Activated gamma-delta T cell treated with anti-CD3 and anti-CD28 coated beads, Interleukin-2, amount 50 U/mL, for 16 hours (primary cell): ENCODE measurements at places on chromosomes 4 and X.

DNA sequence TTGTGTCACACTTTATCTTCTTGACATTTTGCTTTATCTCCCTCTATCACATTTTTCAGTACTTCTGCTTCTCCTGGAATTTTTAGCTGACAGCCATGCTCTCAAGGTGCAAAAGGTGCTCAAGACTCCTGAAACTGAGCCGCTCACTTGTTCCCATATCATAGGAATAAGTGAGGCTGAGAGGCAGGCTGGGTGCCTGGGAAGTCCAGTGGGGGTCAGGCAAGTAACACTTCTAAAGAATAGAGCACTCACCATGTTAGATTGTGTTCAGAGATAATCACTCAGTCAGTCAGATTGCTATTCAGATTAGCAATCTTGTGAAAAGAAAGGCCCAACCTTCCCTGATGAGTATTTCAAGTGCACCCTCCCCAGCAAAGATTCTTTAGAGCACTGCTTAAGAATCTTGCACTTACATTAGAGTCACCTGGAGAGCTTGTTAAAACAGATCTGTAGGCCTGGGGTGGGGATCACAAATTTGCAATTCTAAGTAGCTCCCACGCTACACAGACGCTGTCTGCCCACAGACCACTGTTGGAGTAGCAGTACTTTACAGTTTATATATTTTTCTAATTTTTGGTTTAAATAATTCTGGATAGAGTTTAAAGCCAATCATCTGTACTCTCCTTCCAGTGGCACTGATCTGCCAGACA is 23.1 kb upstream of the LRAT start:
- no peak for DNase-seq

DNA sequence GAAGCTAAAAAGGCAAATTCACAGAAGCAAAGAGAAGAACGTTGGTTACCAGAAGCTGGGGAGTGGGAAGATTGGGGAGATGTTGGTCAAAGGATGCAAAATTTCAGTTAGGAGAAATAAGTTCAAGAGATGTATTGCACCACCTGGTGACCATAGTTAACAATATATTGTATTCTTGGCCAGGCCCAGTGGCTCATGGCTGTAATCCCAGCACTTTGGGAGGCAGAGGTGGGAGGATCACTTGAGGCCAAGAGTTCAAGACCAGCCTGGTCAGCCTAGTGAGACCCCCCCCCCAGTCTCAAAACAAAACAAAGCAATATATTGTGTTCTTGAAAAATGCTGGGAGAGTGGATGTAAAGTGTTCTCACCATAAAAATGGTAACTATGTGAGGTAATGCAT is 67.9 kb downstream of the TAB3 start:
- no peak for DNase-seq

- no peak for DNase-seq
Observed at GRCh38 chrX:47420265-47420664, 49.9 kb downstream of the ZNF157 start.

- no peak for DNase-seq
Observed at GRCh38 chr4:40648742-40649281, 19.1 kb upstream of the RBM47 start.

- no peak for DNase-seq
Observed at GRCh38 chr4:39464886-39465501, 6.1 kb downstream of the LIAS start.

DNA sequence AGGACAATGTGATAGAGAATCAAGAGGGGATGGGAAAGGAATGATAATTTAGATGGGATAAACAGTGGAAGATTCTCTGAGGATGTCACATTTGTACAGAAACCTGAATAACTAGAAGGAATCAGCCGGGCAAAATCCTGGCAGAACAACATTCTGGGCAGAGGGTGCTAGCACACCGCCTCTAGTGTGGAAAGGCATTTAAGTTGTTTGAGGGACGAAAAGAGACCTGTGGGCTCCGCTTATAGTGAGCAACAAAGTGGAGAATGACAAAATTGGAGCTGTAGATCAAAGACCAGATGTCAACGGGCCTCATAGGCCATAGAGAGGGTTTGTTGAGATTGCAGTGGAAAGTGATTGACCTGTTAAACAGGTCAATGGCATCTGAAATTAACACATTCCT is 596.0 kb upstream of the SLIT2 start:
- no peak for DNase-seq

DNA sequence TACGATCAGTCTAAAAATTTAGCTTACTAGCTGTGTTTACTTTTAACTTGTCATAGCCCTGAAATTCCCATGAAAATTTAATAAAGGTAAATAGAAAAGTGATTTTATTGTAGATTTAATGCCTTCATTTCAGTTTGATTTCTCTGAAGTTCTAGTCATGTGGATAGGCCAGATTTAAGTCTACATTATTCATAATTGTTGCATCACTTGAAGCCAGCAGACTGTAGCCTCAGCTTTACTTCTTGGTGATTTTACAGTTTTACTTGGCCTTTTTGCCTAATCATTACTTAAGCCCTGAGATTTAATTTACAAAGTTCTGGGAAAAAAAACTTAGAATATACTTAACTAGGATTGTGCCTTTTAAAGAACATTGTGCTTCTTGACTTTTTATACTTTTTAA is 73.5 kb upstream of the FHDC1 start:
- DNase-seq = no peak

DNA sequence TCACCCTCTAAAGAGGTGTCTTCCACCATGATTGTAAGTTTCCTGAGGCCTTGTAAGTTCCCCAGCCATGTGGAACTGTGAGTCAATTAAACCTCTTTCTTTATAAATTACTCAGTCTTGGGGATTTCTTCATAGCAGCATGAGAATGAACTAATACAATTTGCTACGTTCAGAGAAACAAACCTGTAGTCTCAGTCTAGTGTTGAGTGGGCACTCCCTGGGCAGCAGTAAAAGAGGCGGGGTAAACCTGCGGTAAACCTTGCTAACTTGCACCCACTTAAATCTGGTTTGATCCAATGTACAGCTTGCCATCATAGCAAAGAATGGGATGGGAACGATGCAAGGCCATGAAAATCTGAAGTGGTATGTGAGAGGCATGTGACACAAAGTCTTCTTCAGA is 22.4 kb downstream of the GRXCR1 start:
- no peak for DNase-seq

DNA sequence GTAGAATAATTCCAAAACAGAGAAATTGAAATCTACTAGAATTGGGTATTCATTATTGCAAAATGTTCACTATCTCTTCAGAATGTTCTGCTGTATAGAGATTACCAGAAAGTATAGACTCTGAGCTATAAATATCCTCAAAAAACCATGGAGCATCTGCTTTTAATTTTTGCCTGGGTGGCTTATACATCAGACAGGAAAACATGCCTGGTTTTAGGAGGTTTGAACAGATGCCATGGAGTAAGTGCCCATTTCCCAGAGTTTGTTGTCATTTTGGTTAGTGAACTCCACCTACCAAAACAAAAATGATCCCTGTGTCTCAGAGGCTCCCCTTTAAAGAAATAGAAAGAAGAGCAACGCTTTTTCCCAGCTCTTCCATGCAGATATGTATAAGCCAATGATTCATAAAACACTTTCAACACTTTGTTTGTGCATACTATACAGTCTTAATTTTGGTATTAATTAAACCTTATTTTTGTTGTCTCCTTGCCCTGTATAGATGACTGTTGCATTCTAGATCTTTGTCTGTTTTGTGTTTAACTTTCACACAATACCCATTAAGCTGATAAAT is 68.7 kb downstream of the MEPE start:
- no peak for DNase-seq

- no peak for DNase-seq
Observed at GRCh38 chr4:161359491-161359890, 804.3 kb downstream of the FSTL5 start.

DNA sequence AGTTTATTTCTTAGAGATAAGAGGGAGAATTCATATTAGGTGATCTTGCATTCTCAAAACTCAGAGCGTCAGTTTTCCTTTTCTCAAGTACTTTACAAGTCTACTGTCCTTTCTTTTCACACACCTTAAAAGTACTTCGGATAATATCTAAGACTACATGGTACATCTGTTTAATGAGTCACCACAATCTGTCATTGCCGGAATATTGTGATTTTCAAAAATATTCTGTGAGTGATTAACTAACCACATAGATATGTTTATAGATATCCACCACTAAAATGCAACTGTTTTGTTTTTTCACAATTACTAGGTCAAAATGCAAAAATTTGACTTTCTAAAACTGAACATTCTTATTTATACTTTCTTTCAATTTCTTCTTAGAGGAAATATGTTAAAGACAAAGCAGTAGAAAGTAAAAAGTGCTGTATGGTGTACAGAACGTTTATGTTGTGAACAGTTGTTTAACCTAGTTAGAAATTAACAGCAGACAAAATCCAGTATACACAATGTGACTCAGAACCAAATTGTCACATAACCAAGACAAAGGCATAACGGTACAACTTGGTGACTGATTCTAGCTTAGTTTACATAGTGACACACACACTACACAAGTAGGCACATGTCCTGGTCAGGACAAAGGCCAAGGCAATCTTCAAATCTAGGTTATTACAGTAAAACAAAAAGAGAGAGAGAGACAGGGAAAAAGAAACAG is 482.9 kb downstream of the NAF1 start:
- DNase-seq = no peak

GRCh38 chr4:6338175-6338950 is 68.7 kb downstream of the WFS1 start:
- DNase-seq = no peak

DNA sequence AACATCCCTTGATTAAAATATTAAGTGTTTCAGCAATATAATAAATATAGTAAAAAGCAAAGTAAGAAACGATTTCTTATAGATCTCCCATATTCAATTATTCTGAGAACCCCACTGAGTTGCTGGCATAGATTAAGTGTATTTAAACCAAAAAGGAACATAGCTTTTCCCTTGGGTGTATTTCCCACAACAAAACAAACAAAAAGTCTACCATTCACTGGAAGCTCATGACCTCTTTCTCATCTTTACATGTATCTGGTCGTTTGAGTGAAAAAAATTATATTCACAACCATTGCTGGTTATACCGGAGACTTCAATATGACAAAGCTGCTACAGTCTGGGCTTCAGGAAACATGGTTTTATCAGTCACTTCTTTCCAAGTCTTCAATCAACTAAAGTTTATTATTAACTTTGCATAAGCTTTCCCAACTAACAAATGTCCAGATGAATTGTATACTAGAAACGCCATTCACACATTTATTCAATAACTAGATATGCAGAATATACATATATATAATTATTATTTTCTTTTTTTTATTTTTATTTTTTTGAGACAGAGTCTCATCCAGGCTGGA is 38.6 kb downstream of the ZNF827 start:
- DNase-seq = no peak

DNA sequence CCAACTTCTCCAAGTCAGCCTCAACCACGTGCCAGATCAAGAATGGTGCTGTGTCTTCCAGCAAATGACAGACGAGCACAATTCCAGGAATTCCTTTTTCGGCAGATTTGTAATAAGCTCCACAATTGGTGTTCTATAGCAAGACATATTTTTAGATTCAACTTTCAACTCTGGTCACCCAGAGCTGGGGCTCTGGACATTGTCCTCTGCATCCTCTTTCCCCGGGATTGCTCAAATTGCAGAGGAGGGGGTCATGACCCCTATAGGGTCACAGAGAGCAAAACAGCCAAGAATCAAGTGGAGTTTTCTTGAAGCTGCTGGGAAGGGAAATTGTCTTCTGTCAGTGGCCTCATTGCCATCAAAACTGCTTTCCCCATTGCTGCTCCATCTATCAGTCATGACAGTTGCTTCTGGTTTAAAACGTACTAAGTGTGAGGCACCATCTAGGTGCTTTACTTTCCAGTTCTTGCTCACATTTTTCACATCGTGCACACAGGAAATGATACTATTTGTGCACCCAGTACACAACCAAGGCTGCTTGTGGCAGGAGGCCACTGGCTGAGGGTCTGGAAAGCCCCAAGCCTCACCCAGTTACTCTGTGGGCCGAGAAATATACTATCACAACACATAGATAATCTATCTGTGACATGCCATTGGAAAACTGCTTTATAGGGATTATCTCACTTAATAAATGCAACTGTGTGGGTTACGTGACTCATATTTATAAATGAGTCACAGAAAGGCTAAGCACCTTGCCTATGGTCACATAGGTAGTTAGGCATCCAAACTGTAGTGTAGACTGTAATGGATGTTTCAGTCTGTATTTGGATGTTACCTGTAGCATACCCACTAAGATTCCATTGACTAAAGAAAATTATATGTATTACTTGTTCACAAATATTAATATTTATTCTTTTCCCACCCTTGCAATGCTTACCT is 91.7 kb upstream of the PHOX2B start:
- no peak for DNase-seq

DNA sequence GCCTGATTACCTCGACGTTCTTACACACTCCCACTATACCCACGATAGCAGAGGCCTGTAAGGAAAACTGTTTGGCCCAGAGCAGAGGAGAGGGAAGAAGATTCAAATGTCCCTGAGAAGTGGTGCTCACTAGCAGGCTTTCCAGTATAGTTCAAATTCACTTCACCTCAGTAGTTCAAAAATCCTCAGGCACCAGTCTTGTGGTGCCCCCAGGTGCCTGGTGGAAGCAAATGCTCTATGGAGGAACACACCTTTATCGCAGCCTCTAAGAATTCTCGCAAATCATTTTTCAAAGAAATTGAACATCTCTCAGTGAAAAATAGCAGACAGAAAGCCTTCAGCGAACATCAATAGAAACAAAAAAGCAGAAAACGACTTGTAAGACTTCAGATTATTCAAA is 12.2 kb upstream of the MTMR1 start:
- DNase-seq = no peak

DNA sequence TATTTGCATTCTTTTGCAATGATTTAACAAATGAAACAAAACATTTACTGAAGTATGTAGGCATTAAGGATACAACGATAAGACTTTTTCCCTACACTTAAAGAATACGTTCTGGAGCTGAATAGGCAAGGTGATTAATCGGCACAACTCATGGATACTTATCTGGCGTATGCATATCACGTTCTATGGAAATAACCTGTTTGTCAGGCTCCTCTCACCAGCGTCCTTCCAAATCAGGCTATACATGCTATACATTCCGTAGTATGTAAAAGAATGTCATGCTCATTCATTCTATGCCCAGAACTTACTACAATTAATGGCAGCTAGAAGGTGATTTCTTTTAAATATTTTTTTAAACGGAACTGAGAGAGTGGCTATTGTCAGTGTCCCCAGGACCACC is 25.6 kb upstream of the TCEANC start:
- DNase-seq = no peak

GRCh38 chr4:99665983-99666382 is 8.4 kb upstream of the C4orf54 start:
- DNase-seq = no peak

DNA sequence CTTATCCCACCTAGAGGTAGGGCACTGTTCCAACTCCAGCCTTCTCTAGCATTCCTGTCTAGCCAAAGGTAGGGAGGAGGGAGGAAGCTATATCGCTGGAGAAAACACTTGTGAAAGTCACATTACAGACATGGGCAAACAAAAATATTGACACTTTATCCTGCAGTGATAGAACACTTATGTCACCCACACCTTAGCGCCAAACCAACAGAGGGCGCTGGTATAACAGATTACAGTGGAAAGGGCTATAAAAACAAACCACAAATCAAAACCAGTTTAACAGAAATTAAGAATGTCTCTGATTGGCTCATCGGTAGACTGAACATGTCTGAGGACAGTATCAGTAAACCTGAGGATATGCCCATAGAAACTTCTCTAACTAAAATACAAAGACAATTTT is 451.3 kb downstream of the TLL1 start:
- DNase-seq = no peak

- DNase-seq = no peak
Observed at GRCh38 chrX:154016366-154017076, 3.2 kb downstream of the IRAK1 start.
